Thymus (tissue), 14 donors: ENCODE measurements at places on chromosomes 1 and 21. TPM values are rescaled to one million over a fixed set of nuclear protein-coding genes. Genes with fewer than 3 reads are reported as not detected.

- H3K36me3 ChIP-seq = no peaks in the 10 kb centered on the region
- H3K27ac ChIP-seq = no peak overlapping the region
- H3K4me1 ChIP-seq = no peaks in the 10 kb centered on the region
- no peaks in the 10 kb centered on the region for H3K27me3 ChIP-seq
- DNase-seq = no peak
Observed at GRCh38 chr1:68028566-68028965, 21.9 kb downstream of the DIRAS3 start.

DNA sequence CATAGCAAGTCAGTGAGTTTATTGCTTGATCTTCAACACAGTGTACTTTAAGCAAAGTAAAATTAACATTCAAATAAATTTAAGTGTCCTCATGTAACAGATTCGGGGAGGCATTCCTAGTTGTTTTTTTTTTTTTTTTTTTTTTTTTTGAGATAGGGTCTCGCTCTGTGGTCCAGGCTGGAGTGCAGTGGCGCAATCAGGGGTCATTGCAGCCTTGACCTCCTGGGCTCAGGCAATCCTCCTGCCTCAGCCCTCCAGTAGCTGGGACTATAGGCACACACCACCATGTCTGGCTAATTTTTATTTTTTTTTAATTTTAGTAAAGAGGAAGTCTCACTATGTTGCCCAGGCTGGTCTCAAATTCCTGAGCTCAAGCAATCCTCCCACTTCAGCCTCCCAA lies 22.8 kb downstream of the OSBPL9 start:
- H3K4me3 ChIP-seq = no peak overlapping the region
- no peaks in the 10 kb centered on the region for H3K4me1 ChIP-seq
- DNase-seq = no peak
- H3K27ac ChIP-seq = no peak overlapping the region

DNA sequence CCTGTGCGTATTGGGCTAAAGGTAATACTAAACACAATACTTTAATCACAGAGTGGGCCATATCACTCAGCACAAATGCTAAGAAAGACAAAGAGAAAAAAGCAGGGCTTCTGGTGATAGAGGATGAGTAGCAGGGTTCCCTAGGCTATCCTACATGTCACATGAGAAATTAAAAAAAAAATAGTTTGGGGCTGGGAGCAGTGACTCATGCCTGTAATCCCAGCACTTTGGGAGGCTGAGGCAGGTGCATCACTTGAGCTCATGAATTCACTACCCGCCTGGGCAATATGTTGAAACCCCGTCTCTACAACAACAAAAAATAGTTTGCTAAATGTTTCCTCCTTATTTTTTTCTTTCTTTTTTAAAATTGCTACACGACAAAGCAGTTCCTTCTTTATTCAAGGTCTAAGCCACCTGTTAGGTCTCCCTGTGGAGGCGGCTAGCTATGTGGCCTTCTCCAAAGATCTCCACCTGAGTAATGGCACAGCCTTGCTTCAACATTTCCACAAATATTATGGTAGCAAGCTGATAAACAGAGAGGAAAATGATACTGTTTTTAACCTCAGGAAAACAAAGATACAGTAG lies 1.5 kb downstream of the ENSA start:
- H3K27me3 ChIP-seq = no peaks in the 10 kb centered on the region
- H3K27ac ChIP-seq = no peak overlapping the region
- H3K4me1 ChIP-seq = peaks cover 14% of the 10 kb centered on the region
- H3K4me3 ChIP-seq = no peak overlapping the region

NBPF20 gene
- 2.1 TPM for total RNA-seq

SYDE2 gene
- total RNA-seq = 1.3 TPM
